ENCODE measurements at places on chromosomes 5 and 9.
A peak's percentile ranks its signal among the peaks of the same experiment; 100 is the strongest.

GRCh38 chr9:4820168-4820567 lies 27.4 kb downstream of the RCL1 start:
- DNase-seq = no peak

GRCh38 chr9:104969116-104969515 lies 41.2 kb upstream of the ABCA1 start:
- no peak for DNase-seq

GRCh38 chr5:100518377-100518776 lies 16.8 kb upstream of the FAM174A start:
- no peak for DNase-seq

GRCh38 chr9:98290411-98290810 lies 35.0 kb upstream of the TBC1D2 start:
- no peak for DNase-seq

GRCh38 chr5:91206734-91207133 lies 176.4 kb downstream of the ARRDC3 start:
- no peak for DNase-seq

- DNase-seq = no peak
These were observed 14.9 kb upstream of the ARL15 start for GRCh38 chr5:54325272-54325609.

- no peak for DNase-seq
These were observed 7.5 kb downstream of the OR1K1 start for GRCh38 chr9:122807271-122807900.

GRCh38 chr5:66561256-66561990 lies 34.8 kb upstream of the MAST4 start:
- DNase-seq = no peak

DNA sequence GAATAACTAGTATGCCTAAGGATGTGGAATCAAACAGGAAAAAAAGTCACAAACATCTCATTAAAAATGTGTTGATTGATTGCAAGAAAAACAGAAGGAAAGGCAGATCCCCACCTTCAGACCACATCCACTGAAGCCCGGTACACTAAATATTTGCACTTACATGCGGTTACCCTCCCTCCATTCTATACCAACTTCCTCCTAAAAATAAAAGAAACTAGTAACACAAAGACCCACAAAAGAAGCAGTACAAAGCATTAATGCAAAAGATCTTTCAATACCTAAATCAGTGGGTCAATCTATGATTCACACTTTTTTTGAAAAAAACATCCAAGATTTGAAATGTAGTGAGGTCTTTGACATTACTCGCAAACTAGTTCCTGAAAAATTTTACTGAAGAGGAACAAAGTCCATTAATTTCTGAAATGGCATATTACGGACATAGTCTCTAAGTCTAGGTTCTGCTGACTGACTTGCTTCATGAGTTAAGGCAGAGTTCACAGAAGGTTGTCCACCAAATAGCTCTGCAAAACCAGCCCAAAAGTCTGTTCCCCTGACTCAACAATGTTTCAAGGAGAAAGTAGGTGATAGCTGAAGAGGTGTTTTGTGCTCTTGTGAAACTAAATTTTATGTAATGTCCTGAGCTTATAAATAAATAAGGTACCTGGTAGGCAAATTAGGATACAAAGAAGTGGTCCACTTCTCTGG lies 100.7 kb downstream of the PAM start:
- no peak for DNase-seq

DNA sequence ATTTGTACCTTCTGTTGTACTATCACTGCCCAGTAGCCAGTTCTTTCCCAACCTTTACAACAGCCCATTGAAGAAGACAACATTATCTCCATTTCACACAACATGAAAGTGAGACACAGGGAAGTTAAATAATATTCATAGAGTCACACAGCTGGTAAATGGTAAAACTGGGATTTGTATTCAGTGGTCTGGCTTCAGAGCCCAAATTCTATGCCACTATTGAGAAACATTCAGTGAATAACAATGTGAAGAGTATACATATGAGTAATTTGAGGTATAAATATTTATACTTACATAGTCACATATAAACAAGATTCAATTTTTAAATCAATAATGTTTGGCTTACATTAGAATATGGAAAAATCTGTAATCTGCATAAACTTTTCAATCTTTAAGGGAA lies 13.8 kb downstream of the SMIM15 start:
- DNase-seq = no peak

GRCh38 chr5:131530706-131531331 lies 104.2 kb downstream of the RAPGEF6 start:
- no peak for DNase-seq

GRCh38 chr9:121253821-121254501 lies 14.0 kb upstream of the GSN start:
- DNase-seq = no peak

DNA sequence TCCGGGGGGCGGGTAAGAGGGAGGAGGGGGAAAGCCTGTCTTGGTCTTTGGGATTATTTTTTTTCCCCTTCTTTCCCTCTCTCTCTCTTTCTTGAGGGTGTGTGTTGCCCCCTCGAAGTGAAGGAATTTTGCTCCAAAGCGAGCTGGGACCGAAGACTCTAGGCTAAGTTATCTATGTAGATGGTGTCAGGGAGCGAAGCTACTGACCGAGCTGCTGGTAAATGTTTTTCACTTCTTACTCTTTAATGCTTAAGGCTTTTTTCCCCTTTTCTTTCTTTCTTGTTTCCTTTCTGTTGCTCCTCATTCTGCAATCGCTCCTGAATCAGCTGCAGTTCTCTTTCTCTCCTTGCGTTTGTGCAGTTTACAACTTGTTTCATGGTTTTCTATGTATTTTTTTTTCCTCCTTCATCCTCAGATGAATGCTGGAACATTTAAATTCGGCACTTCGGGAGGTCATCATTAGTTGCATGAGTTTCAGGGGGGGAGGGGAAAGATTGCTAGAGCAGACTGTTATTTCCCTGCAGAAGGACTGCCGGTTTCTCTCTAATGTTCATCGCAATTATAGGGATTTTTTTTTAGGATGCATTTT lies 1312.0 kb upstream of the WWC1 start:
- no peak for DNase-seq

DNA sequence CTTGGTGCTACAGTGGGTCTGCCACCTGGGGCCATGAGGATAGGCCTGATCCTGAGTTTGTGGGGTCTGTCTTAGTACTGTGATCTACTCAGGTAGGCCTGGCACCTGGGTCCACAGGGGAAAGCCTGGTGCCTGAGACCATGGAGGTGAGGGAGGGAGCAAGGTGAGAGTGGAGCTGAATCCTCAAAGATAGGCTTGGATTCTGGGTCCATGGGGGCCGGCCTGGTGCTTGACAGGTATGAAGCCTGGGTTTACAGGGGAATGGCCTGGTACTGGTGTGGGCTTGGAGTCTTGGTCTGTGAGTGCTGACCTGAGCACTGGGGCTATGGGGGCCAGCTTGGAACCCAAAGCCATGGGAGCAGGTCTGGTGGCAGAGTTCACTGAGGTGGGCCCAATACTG lies 439.2 kb upstream of the SMARCA2 start:
- DNase-seq = no peak

- DNase-seq = no peak
These were observed 5.5 kb downstream of the C9orf85 start for GRCh38 chr9:71916834-71917534.

GRCh38 chr5:139141446-139142204 lies 56.5 kb downstream of the SIL1 start:
- DNase-seq = peak; percentile 68

GRCh38 chr5:156475182-156476157 lies 148.5 kb downstream of the SGCD start:
- DNase-seq = peak; percentile 94

DNA sequence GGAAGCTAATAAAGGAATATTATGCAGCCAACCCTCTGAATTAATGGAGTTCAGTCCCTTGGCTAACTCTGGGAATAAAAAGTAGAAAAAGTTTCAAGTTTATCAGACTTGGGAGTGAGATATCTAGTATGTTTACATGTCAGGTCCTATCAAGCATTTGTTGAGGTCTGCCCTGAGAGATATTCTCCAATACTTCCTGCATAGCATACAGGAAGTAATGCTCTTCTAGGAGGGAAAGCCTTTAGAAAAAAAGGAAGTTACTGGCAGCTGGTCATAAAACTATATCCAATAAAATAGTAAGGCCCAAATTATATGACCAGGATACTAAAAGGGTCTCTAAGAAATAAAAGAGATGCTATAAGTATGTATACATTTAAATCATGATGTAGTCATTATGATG lies 594.1 kb upstream of the FTMT start:
- DNase-seq = no peak
